ENCODE measurements at places on chromosomes 2 and 18. TPM values are rescaled to one million over a fixed set of nuclear protein-coding genes. Genes with fewer than 3 reads are reported as not detected.

Gene UGT1A5
- polyA plus RNA-seq, result not detected

Gene HOXD4
- polyA plus RNA-seq, result not detected

DNA sequence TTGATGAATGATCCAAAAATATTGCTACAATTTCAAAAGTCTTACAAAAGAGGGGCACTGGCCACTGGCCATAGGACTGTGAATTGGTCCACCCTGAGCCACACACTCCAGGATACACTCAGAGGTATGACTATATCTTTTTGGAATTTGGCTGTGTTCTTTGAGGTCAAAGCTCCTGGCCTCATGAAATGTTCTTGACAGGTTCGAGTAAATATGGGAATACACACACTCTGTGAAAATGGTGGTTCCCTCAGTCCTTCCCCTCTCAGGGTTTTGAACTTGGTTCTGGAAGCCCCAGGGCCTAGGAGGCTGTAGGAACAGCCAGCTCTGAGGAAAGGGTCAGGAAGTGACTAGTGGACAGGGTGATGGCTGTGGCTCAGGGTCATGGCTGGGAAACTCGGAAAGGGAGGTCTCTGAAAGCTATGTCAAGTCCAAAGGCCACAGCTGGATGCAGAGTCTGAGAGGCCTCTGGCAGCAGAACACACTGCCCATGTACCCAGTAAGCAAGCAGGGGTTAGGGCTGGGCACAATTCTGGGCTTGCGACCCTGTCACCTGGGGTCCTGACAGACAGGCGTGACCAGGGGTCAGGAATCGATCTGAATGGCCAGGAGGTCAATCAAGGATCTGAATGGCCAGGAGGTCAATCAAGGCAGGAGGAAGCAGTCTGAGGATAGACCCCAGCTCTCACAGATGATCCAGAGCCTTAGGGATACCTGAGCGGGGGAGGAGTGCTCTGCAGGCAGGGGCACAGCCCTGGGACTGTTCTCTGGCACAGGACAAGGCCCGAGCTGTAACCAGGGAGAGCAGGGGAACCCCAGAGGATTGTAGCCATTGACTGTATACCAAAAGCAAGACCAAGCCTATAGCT is 223.4 kb upstream of the SMAD2 start:
- DNase-seq, result no peak
- H3K4me1 ChIP-seq, result no peaks in the 10 kb centered on the region
- no peaks in the 10 kb centered on the region for H3K27me3 ChIP-seq
- no peak overlapping the region for H3K27ac ChIP-seq

DNA sequence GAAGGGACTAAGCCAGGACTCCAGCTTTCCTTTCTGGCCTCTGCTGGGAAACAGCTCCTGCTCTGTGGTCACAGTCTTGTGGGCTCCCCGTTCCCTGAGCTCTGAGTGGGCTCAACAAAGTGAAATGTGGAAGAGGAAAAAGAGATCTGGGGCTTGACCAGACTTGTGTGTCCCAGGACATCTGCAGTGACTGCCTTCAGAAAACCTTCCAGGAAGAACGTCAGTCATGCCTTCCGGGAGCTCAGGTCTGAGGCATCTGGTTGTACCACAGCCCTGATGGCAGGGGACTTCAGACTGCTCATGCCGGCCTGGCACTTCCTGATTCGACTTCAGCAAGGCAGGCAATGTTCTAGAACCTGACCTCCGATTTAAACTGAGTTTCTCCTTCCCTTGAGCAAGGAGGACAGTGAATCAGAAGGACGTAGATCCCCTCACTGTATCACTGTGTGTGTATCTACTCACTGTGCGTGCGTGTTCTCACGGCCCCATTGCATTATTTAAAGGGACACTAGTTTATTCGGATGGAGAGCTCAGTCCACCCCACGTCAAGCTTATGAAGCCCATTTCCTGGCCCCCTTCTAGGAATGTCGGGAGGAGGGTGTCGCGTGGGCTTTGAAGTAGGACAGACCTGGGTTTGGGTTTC is 548 bp upstream of the FBLN7 start:
- H3K27me3 ChIP-seq, result peaks cover 13% of the 10 kb centered on the region
- no peak for DNase-seq
- peaks cover 5% of the 10 kb centered on the region for H3K36me3 ChIP-seq
- no peak overlapping the region for H3K27ac ChIP-seq

Gene SEMA4C
- polyA plus RNA-seq, result 3.1 TPM

GRCh38 chr2:175017618-175018414 is 12.6 kb upstream of the CHN1 start:
- H3K36me3 ChIP-seq, result no peaks in the 10 kb centered on the region
- no peak overlapping the region for H3K4me3 ChIP-seq
- H3K4me1 ChIP-seq, result no peaks in the 10 kb centered on the region
- peaks cover 1% of the 10 kb centered on the region for H3K27me3 ChIP-seq

- no peak for DNase-seq
- no peak overlapping the region for H3K4me3 ChIP-seq
- peaks cover 4% of the 10 kb centered on the region for H3K27me3 ChIP-seq
- no peaks in the 10 kb centered on the region for H3K36me3 ChIP-seq
- no peaks in the 10 kb centered on the region for H3K4me1 ChIP-seq
These were observed 480.1 kb upstream of the TCF4 start for GRCh38 chr18:56067969-56068671.

- H3K27ac ChIP-seq, result no peak overlapping the region
- no peak overlapping the region for H3K4me3 ChIP-seq
- H3K36me3 ChIP-seq, result no peaks in the 10 kb centered on the region
- H3K4me1 ChIP-seq, result no peaks in the 10 kb centered on the region
These were observed 150.8 kb downstream of the CELF4 start for GRCh38 chr18:37414816-37415215.

Gene CD8B2
- 0.43 TPM for polyA plus RNA-seq

GRCh38 chr2:146370826-146371225 is 1474.0 kb upstream of the ACVR2A start:
- no peaks in the 10 kb centered on the region for H3K4me1 ChIP-seq
- DNase-seq, result no peak
- no peaks in the 10 kb centered on the region for H3K36me3 ChIP-seq
- no peaks in the 10 kb centered on the region for H3K27me3 ChIP-seq
- H3K27ac ChIP-seq, result no peak overlapping the region
- no peak overlapping the region for H3K4me3 ChIP-seq

GRCh38 chr2:98058191-98058975 is 28.6 kb upstream of the VWA3B start:
- H3K36me3 ChIP-seq, result no peaks in the 10 kb centered on the region
- no peak for DNase-seq
- peaks cover 11% of the 10 kb centered on the region for H3K27me3 ChIP-seq
- H3K4me1 ChIP-seq, result no peaks in the 10 kb centered on the region
- H3K4me3 ChIP-seq, result no peak overlapping the region

Gene UPP2
- not detected for polyA plus RNA-seq

Gene KIF5C
- 1.1 TPM for polyA plus RNA-seq

Gene TUBA3E
- not detected for polyA plus RNA-seq

DNA sequence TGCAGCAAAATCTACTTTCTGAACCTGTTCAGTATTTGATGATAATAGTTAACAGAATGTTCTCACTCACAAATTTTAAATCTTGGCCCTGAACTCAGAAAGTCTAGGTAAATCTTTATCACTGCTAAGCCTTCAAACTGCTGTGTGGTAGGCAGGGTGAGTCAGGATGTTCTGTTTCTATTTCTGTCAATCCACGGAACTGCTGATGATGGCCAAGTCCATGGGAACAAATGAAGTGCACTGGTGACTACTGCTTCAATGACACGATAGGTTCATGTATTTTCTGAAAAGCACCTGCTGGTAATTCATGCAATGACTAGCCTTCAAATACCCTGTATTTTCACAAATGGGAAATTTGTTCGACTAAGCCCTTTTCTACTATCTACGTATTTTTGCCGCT is 14.2 kb downstream of the NIFK start:
- peaks cover 6% of the 10 kb centered on the region for H3K36me3 ChIP-seq
- H3K4me1 ChIP-seq, result peaks cover 3% of the 10 kb centered on the region
- no peak for DNase-seq
- no peaks in the 10 kb centered on the region for H3K27me3 ChIP-seq
- H3K27ac ChIP-seq, result no peak overlapping the region
- H3K4me3 ChIP-seq, result no peak overlapping the region

Gene DOK6
- 0.54 TPM for polyA plus RNA-seq

Gene PDE6D
- 72.6 TPM for polyA plus RNA-seq

Gene AQP12B
- not detected for polyA plus RNA-seq

GRCh38 chr2:181467966-181468707 is 11.0 kb downstream of the ITGA4 start:
- peak overlapping the region; percentile 70 for H3K27ac ChIP-seq
- H3K27me3 ChIP-seq, result peaks cover 2% of the 10 kb centered on the region
- peaks cover 97% of the 10 kb centered on the region for H3K4me1 ChIP-seq
- peaks cover 4% of the 10 kb centered on the region for H3K36me3 ChIP-seq
- DNase-seq, result no peak

- H3K4me1 ChIP-seq, result no peaks in the 10 kb centered on the region
- no peak for DNase-seq
- H3K27me3 ChIP-seq, result no peaks in the 10 kb centered on the region
- H3K4me3 ChIP-seq, result no peak overlapping the region
These were observed 1791.6 kb downstream of the SUCLG1 start for GRCh38 chr2:82667491-82667890.

DNA sequence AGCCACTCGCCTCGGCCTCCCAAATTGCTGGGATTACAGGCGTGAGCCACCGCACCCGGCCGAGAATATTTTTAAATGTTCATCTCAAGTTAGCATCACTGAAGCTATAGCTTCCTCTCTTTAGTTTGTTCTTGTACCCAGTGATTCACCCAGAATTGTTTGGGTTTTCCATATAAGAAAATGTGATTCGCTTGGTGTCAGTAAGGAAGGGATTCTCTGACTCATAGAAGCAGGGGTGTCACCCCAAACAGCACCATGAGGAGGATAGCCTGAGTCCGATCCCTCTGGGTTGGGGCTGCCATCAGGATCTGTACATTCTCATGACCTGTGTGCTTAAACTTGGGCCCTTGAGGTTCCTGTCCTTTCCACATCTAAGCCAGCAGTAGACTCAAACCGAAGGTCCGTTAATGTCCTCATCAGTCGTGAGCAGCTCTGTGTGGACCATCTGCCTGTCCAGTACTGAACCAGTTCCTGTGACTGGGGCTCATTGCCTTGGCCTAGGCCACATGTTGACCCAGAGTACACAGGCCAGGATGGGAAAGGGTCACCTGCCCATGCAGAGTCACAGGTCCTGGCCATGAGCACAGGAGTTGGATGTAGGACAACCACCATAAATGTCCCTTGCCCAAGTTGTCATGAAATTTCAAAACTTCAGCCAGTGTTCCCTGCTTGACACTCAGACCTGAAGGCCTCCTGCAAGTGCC is 311.9 kb downstream of the GBX2 start:
- DNase-seq, result no peak
- peaks cover 2% of the 10 kb centered on the region for H3K27me3 ChIP-seq
- H3K4me1 ChIP-seq, result no peaks in the 10 kb centered on the region
- no peak overlapping the region for H3K4me3 ChIP-seq

Gene SNTG2
- polyA plus RNA-seq, result not detected

- DNase-seq, result no peak
- no peak overlapping the region for H3K4me3 ChIP-seq
- peaks cover 2% of the 10 kb centered on the region for H3K4me1 ChIP-seq
- no peaks in the 10 kb centered on the region for H3K36me3 ChIP-seq
These were observed 140.3 kb upstream of the RAB12 start for GRCh38 chr18:8468921-8469335.

DNA sequence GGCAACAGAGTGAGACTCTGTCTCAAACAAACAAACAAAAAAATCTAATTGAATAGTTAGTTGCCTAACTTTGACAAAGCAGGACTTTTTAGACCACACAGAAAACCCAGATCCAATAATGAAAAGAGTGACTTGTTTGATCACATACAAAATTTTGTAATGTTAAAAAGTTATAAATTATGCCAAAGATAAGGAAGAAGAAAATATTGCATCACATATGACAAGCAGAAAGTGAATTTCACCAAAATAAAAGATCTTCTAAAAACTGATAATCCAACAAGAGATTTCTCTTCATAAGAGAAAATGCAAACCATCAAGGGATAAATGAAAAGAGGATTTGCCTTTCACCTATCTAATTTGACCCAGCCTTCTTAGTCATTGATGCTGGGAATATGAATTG is 2.8 kb upstream of the RMP24 start:
- H3K27ac ChIP-seq, result peak overlapping the region; percentile 84
- no peak for DNase-seq
- no peaks in the 10 kb centered on the region for H3K36me3 ChIP-seq
- H3K27me3 ChIP-seq, result peaks cover 19% of the 10 kb centered on the region
- H3K4me1 ChIP-seq, result peaks cover 34% of the 10 kb centered on the region
- peak overlapping the region; percentile 57 for H3K4me3 ChIP-seq

- no peak for DNase-seq
- H3K4me3 ChIP-seq, result no peak overlapping the region
- H3K4me1 ChIP-seq, result no peaks in the 10 kb centered on the region
- no peaks in the 10 kb centered on the region for H3K36me3 ChIP-seq
- no peak overlapping the region for H3K27ac ChIP-seq
These were observed 61.4 kb downstream of the MTCL1 start for GRCh38 chr18:8766559-8767293.

Gene SESTD1
- polyA plus RNA-seq, result 2.3 TPM

GRCh38 chr2:24973812-24974211 is 2.1 kb upstream of the DNAJC27 start:
- peaks cover 19% of the 10 kb centered on the region for H3K4me1 ChIP-seq
- H3K4me3 ChIP-seq, result peak overlapping the region; percentile 14
- no peaks in the 10 kb centered on the region for H3K36me3 ChIP-seq
- peak overlapping the region; percentile 69 for H3K27ac ChIP-seq
- H3K27me3 ChIP-seq, result peaks cover 22% of the 10 kb centered on the region

Gene BMP10
- polyA plus RNA-seq, result not detected

DNA sequence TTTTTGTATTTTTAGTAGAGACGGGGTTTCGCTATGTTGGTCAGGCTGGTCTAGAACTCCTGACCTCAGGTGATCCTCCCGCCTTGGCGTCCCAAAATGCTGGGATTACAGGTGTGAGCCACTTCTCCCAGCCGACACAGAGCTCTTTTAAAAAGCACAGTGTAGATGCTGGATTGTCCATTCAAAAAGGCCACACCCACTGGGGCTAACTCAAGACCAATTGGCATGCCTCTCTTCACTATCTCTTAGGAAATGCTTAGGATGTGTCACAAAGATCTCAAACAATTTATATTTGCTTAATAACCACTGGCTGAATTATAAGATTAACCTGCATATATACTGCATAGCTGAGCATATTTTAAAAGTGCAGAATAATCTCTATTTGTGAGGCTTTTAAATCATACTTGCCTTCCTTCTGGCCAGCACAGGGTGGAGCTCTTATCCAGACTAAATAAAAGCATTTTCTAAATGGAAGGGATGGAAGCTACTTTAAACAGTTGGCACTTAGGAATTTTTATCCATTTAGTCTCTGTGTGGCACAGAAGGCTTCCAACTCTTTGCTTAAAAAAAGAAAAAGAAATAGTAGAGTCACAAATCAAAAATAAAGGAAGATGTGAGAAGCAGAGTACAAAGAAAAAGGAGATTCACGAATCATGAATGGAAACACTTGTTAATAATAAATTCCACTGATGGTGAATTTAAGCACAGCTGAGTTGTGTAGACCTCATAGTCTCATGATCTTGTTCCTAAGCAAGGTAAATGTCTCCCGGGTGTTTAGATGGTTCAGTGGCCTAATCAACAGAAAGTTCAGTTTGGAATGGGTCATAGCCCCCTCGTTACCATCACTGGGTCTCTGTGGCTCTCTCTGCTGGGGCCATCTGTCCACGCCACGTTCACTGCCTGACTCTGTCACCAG is 22.4 kb downstream of the CRYGD start:
- H3K27me3 ChIP-seq, result peaks cover 6% of the 10 kb centered on the region
- no peak for DNase-seq
- no peak overlapping the region for H3K27ac ChIP-seq
- H3K36me3 ChIP-seq, result peaks cover 5% of the 10 kb centered on the region
- peak overlapping the region; percentile 28 for H3K4me3 ChIP-seq
- peaks cover 28% of the 10 kb centered on the region for H3K4me1 ChIP-seq

- H3K36me3 ChIP-seq, result peaks cover 5% of the 10 kb centered on the region
- no peak overlapping the region for H3K27ac ChIP-seq
- peak overlapping the region; percentile 27 for H3K4me3 ChIP-seq
- H3K27me3 ChIP-seq, result peaks cover 6% of the 10 kb centered on the region
These were observed 2.8 kb downstream of the STAT1 start for GRCh38 chr2:191010887-191011885.
